C1 segment of cervical spinal cord (tissue), 14 donors: ENCODE measurements at places on chromosomes 16 and 17.

GRCh38 chr17:81400154-81400977 lies 5.1 kb downstream of the BAHCC1 start:
- no peak for DNase-seq

- no peak for DNase-seq
Observed at GRCh38 chr17:61813211-61813610, 50.1 kb downstream of the BRIP1 start.

GRCh38 chr17:79242873-79243602 lies 168.4 kb downstream of the ENGASE start:
- DNase-seq, result no peak

DNA sequence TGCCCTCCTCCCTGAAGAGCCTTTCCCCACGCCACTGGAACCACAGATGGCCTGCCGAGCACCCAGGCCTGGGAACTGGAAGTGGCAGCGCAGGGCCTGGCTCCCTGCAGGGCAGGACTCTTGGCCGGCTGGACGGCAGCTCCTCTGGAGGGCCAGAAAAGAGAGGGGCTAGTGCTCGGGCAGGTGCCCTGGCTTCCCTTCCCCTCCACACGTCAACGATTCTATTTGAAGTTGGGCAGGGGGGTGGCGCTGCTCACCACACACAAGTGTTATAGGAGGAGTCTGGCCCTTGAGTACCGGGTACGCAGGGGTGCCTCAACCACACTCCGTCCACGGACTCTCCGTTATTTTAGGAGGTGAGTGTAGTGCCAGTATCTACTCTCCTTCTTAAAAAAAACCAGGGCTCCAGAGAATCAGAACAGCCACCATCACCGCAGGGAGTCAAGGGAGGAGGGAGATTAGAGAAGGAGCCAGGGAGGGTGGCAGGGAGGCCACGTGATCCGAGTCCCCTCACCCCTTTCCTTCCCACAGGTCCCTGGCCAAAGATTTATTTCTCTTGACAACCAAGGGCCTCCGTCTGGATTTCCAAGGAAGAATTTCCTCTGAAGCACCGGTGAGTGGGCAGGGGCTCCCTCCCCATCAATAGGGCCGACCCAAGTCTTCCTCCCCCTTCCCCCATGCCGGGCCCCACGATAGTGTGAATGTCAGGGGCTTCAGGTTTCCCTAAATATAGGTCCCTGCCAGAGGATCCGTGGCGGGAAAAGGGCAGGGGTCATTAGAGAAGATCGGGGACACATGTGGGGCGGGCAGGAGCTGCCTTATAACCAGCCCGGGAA lies 1.4 kb upstream of the ALDOA start:
- peak; percentile 76 for DNase-seq

DNA sequence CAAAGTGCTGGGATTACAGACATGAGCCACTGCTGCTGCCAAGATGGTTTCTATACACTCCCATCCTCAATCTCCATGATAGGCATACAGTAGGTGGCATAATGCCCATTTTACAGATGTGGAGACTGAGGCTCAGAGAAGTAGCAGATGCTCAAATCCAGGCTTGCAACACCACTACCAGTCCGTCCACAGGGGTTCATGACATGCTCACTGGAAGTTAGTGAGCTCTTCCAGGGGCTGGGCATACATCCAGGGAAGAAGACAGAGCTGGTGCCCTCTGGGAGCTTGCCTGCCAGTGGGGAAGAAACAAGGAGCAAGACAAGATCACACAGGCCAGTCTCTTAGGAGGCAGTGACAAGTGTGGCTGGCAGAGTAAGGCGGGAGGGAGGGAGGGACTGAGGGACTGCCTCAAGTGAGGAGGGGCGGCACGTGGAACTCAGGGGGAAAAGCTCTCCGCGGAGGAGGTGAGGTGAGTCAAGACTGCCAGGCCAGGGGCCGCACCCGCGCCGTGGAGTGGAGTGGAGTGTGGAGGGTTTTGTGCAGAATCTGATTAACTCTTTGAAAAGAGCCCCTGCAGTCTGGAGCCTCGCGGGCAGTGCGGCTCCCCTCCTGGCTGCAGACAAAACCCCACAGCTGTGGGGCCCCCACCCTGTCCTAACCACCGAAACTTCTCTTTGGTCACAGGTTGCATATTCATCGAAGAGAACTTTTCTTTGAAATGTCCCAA lies 27.9 kb downstream of the SREBF1 start:
- DNase-seq, result no peak

- no peak for DNase-seq
Observed at GRCh38 chr17:39057701-39058206, 90.6 kb upstream of the FBXO47 start.

GRCh38 chr17:66784621-66785364 lies 50.1 kb upstream of the CACNG5 start:
- DNase-seq, result no peak

- no peak for DNase-seq
Observed at GRCh38 chr17:37701496-37701898, 43.4 kb downstream of the HNF1B start.

- peak; percentile 26 for DNase-seq
Observed at GRCh38 chr17:8223356-8224126, 13.2 kb upstream of the AURKB start.

- DNase-seq, result no peak
Observed at GRCh38 chr16:2912330-2913199, 834 bp downstream of the FLYWCH1 start.

DNA sequence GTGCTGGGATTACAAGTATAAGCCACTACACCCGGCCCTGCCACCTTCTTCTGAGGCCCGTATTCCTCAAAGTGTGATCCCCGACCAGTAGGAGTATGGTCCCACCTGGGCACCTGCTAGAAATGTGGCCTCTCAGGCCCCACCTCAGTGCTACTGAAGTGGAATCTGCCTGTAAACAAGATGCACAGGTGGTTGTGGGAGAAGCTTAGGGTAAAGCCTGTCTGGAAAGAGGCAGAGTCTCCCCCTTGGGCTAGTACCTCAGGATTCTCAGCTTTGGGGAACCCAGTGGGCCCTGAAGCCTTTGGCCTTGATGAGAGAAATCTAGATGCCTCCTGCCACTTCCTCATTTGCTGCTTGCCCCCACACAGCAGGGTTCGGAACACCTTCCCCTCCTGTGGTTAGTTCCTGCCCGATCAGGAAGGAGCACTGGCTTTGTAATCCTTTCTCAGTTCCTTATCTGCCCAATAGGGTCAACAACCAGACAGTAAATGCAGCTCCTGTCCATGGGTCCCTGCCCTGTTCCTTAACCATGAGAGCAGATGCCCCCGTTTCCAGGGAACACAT lies 25.2 kb downstream of the TK2 start:
- no peak for DNase-seq

DNA sequence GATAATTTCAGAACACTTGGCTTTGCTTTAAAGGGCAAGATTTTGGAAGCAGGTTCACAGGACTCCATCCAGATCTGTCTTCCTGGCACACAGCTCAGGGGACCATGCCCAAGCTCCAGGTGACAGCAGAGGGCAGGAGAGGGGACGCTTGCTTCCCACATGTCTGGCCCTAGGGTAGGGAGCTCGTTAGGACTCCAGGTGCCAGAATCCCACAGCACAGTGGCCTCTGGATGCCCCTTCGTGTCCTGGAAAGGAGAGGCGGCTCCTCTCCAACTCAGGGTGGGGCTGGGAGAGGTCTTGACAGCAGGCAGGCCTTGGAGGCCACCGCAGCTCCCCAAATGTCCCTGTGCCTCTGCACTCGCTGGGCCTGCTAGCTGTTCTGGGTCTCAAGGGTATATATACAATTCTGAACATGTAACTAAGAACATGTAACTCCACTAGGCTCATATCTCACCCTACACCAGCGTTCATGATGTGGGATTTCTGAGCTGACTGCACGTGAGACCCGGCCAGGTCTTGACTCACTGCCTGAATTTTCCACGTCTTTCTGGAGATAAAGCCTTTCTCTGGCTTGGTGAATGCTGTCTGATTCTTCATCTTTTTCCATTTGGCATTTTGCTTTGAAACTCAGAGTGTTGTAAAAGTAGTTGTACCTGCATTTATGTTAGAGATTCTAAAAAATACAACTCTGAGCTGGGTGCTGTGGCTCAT lies 52.8 kb downstream of the MARCHF10 start:
- no peak for DNase-seq

GRCh38 chr17:75241143-75241430 lies 20.3 kb downstream of the GGA3 start:
- DNase-seq, result no peak

- peak; percentile 46 for DNase-seq
Observed at GRCh38 chr17:48597778-48598631, 4.4 kb upstream of the HOXB5 start.

GRCh38 chr16:88423448-88423850 lies 29.6 kb upstream of the ZFPM1 start:
- no peak for DNase-seq

- DNase-seq, result no peak
Observed at GRCh38 chr17:72719578-72720493, 372.7 kb downstream of the SLC39A11 start.

GRCh38 chr16:22357635-22357971 lies 16.8 kb downstream of the CDR2 start:
- no peak for DNase-seq

DNA sequence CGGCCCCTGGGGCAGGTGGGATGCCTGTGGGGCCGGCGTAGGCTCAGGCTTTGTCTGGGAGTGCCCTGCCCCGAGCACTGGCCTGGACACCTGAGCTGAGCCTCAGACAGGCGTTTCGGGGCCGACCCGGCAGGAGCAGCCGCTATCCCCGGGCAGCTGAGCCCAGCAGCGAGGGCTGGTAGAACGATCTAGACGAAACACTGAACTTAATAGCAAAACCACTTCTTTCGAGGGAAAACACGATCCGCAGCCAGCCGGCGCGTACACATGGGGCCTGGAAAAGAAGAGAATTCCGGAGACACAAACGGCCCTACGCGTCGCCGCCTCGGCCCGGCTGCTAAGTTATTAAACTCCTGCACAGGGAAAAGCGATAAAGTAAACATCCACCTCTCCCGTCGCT lies 22.0 kb upstream of the SSTR5 start:
- DNase-seq, result no peak

- DNase-seq, result no peak
Observed at GRCh38 chr16:847151-847550, 46.6 kb upstream of the GNG13 start.

GRCh38 chr17:74992223-74992622 lies 4.8 kb downstream of the CDR2L start:
- no peak for DNase-seq

DNA sequence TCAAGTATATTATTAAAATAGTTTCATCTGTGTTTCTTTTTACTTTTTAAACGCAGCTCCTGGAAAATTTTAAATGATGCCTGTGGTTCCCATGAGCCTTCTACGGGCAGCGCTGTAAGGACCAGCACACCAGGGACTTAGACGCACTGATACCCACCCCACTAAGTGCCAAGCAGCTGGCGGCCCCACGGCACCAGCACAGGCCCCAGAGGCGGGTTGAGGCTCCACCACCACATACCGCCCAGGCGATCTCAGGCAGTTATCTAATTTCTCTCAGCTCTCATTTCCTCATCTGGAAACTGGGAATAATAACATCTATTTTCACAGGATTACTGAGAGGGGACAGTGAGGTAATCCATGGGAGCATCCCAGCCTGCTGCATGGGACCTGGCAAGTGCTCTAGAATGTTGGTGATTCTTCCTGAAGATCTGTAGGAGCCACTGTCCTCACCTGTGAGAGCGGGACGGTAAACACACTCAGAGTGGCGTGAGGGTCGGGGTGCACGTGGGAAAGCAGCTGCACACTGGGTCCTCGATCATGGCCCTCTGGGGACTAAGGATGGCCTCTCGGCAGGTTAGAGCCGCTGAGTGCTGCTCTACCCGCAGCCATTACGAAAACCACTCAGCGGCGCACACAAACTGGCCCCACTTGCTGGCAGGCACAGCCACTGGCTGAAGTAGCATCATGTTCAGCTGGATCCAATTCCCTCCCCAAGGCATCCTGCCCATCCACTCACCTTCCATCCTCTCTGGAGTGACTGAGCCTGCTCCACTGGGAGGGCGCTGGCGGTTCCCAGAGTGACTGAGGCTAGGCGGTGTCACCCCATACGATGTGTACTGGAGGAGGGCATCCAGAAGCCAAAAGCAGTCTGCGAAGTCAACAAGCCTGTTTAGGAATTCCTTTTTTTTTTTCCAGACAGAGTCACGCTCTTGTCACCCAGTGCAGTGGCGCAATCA lies 17.6 kb upstream of the SLC38A8 start:
- no peak for DNase-seq

DNA sequence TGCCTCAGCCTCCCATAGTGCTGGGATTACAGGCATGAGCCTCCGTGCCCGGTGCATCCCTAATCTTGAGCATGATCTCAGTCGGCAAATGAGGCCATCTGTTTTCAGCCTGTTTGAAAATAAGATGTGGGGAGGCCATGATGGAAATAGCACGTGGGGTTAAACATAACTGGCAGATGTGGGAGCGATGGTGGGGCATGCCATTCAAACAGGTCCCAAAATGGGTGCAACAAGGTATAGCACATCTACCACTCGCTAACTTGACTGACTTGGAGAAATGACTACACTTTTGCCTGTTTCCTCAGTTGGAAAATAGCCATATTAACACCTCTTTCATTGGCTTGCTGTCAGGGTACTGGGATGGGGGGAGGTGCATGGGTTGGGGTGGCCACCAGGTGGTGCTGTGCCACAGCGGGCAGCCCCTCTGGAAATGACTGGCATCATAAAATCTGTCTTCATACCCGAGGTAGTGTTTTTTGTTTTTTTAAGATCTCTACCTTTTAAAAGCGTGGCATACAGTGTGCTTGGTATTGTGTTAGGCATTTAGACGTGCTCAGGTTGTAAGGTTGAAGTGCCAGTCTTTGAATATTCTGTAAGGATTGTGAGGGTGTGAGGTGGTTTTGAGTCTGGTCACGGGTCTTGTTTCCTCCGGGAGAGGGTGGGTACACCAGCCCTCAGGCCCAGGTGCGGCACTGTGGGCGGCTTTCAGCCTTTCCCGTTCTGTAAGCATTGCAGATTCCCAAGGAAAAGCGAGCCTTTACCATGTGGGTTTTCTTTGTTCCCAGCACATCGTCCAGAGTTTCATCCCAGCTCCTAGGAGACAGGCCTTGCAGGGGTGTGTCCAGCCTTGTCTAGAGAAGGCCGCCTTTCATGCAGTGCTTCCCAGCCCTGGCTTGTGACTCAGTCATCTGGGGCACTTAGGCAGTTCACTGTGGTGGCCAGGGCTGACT lies 2.9 kb upstream of the TTYH2 start:
- peak; percentile 71 for DNase-seq

DNA sequence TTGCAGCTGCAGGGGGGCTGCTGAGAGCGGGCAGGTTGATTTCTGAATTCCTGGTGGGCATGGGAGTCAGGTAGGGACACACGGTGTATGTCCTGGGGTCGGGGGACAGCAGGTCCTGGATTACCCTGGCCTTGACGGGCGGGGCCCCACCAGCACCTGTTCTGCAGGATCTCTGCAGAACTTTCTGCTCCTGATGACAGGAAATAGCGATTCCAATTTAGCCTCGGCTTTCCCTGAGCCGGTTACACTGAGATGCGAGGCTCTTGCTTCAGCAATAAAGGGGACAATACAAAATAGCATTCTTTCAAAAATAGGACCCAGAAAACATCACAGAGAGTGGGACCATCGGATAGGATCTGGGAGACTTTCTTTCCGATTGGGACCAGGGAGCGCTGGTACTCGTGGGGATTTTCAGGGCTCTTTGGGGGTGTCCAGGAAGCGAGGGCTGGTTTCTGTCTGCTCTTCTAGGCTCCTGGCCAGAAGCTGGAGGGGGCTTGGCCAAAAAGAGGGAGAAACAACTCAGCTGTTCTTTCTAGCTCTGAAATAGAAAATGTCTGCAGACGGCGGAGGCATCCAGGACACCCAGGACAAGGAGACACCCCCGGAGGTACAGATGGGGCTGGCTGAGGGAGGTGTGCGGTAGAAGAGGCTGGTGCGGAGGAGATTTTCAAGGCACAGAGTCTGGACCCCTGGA lies 642 bp downstream of the ZNF205 start:
- DNase-seq, result no peak
